Fibroblast of skin of left biceps (primary cell): ENCODE measurements at places on chromosomes 1 and 21.

DNA sequence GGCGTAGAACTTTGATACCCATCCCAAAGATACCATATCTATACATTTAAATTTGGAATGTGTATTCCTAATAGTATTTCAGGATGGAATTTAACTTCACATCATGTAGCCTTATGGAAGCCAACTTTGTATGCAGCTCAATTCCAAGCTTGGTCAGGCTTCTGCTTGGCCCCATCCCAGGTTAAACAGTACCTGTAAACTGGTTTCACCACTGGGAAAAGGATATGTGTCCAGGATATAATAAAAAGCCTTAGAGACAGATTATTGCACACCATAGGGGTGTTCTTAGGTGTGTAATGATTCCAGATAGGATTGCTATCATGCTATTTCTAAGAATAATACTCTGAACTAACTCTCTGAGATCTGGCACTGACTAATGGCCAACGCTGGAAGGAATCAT lies 28.1 kb downstream of the ADAM30 start:
- no peak for DNase-seq

DNA sequence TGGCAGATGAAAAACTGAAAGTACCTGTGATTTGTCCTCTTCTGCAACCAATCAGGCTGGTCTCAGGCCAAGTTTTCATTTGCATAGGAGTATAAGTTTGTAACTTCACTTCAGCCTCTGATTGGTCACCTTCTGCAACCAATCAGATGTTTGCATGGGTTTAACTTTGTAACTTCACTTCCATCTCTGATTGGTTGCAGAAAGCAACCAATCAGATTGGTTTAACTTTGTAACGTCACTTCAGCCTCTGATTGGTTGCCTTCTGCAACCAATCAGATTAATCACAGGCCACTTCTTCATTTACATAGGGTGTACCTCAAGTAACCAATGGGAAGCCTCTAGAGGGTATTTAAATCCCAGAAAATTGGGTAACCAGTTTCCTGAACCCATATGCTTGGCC lies 18.9 kb upstream of the TUT4 start:
- no peak for DNase-seq

DNA sequence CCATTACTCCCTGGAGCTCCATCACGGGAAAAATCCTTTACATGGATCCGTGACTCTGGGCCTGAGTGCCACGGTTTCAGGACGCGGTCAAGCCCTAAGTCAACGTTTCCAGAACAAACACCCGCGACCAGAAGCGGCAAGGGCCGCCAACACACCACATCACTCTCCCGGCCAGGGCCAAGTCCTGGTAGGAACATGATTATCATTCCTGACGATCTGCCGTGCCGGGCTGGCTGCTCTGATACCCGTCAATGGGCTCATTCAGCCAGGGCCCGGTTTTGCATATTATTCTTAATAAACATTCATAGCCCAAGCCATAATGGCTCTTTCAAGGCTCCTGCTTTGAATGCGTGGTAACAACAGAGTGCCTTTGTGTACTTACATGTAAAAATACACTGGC lies 44.6 kb upstream of the SIM2 start:
- no peak for DNase-seq

GRCh38 chr1:193104502-193104906 lies 710 bp downstream of the GLRX2 start:
- DNase-seq: no peak

DNA sequence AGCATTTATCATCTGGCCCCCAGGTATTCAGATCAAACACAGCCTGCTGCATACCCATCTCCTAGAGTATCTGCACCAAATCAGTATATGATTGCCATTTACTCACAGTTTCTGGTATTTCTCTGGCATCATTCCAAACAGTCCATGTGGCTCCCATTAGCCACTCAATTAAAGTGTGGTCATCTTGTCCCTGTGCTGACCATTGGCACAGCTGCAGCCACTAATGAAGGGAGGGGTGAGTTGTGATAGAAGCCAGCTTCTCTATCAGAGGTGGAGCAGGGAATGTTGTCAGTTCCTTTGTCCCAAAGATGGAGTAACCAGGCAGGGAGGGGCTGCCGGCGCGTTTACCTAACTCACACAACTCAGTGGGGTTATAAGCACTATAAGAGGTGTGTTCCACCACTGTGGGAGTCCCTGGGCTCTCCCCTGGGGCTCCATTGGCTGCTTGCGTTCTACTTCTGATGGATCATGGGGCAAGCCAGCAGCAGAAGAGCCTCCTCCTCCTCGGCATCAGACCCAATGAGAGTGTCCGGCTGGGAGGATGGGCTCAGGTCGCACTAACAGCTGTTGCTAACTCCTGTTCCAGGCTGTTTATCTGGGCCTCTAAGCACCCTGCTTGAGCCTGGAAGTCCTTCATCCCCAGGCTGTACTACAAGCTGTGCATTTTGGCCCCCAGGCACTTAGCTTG lies 108.6 kb downstream of the GDAP2 start:
- no peak for DNase-seq

DNA sequence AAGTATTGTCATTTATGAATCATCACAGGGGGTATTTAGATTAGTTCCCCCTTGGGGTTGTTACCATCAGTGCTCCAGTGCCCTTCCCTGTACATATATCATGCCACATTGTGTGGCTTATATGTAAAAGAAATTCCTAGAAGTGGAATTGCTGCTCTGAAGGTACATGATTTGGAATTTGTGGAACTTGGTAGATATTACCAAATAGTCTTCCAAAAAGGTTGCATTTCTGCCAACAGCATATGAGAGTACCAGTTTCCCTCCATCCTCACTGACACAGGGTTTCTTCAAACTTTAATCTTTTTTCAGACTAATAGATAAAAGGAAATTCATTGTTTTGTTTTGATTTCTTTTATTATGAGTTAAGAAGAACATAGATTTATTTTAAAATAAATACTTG lies 41.3 kb downstream of the AKNAD1 start:
- DNase-seq: no peak
